ENCODE measurements at places on chromosomes 1 and 21.

DNA sequence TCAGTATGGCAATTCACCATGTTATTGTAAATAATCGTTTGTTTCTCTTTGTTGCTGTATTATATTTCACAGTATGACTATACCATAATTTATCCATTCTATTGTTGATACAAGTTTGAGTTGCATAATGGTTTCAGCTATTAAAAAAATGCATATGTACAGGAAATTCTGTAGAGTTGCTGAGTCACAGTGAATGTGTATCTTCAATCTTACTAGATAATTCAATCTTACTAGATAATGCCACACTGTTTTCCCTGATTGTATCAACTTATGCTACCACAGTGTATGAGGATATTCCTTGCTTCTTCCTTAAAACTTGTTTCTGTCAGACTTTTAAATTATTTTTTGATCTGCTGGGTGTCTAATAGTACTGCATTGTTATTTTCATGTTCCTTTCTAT, 3.5 kb upstream of the COA6 start:
- no peak for DNase-seq

GRCh38 chr1:162210196-162210595, 140.7 kb downstream of the NOS1AP start:
- no peak for DNase-seq

DNA sequence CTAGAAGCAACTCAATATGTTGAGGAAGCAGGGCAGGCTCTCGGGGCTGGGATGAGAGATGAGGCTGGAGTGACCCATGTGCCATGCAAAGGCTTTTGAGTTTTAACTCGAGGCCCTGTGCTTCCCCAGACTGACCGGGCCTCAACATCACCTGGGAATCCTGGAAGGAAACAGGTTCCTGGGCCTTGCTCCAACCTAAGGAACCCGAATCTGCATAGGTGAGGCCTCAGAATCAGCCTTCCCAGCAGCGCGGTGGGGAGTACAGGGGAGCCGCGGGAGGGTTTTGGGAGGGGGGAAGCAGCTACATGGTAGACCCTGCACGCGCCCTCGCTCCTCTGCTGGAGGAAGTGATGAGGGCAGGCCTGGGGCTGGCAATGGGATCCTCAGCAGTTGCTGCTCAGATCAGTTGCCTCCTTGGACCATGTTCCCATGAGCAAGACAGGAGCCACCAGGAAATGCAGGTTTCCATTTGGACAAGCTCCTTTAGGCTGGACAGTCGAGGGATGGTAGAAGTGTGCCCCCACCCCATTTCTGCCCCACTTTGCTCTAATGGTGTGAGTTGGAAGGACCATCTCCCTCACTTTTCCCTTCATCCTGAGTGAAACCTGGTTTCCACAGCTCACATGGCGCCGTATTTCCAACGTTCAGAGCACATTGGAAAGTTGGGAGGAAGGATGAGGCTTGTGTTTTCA, 4.5 kb upstream of the KIAA1614 start:
- no peak for DNase-seq

- no peak for DNase-seq
Measured at GRCh38 chr1:223067914-223068313, 75.1 kb downstream of the TLR5 start.

- no peak for DNase-seq
Measured at GRCh38 chr1:239802275-239802674, 289.4 kb upstream of the FMN2 start.

GRCh38 chr1:60596791-60597750, 485.3 kb upstream of the NFIA start:
- no peak for DNase-seq

GRCh38 chr1:193680247-193680923, 494.0 kb upstream of the B3GALT2 start:
- no peak for DNase-seq

GRCh38 chr1:3943123-3943431, 43.0 kb upstream of the C1orf174 start:
- no peak for DNase-seq

GRCh38 chr1:226110249-226111097, 48.0 kb downstream of the H3-3A start:
- DNase-seq: no peak

DNA sequence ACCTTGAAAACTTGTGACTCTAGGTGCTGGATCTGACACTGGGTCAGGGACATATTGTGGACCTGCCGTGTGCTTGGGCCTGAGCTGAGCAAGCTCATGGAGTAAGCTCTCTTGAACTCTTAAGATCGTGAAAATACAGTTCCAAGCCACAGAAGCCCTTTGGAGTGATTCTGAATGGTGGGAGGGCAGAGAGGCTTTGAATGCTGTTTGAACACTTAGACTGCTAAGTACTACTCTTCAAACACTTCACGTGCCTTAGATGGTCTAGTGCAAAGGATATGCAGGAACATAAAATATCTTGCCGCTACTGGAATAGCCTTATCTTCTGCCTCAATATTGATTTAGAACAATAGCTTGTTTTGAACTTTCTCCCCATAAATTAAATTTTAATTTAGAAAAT, 21.6 kb downstream of the ROR1 start:
- DNase-seq: no peak

DNA sequence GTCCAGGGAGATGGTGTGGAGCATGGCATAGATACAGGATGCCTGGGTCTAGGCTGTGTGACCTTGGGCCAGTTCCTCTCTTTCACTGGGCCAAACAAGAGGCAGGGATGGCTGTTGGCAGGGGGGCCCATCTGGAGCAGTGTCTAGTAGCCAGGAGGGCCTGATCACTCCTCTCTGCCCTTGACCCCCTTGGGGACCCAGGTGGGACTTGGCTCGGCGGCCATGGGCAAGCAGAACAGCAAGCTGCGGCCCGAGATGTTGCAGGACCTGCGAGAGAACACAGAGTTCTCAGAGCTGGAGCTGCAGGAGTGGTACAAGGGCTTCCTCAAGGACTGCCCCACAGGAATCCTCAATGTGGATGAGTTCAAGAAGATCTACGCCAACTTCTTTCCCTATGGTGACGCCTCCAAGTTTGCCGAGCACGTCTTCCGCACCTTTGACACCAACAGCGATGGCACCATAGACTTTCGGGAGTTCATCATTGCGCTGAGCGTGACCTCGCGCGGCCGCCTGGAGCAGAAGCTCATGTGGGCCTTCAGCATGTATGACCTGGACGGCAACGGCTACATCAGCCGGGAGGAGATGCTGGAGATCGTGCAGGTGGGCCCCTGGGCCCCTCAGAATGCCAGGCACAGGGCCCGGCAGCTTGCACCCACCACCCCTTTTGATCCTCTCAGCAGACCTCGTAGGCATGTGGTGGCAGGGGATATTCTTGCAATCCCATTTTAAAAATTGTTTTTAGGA, 2.6 kb downstream of the HPCA start:
- DNase-seq: no peak

GRCh38 chr1:57605933-57606332, 182.1 kb upstream of the DAB1 start:
- DNase-seq: no peak

GRCh38 chr21:37233551-37234146, 33.5 kb downstream of the VPS26C start:
- no peak for DNase-seq

DNA sequence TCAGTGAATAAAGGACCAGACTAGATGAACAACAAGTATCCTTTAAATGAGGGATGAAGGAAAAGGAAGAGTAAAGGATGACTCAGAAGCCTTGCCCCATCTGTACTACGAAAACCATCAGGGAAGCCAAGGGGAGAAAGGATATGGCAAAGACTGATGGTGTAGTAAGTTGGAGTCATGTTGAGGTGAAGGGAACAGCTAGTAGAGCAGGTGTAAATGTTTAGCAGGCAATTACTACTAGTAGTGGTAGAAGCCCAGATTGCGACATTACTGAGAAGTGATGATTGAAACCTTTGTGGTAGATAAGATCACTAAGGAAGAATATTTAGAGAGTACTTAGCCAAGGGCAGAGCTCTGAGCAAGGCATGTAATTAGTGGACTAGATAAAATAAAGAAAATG, 84.0 kb downstream of the PHTF1 start:
- DNase-seq: no peak
